ENCODE measurements at places on chromosomes 7 and 10.

- no peak for DNase-seq
Observed at GRCh38 chr10:53726921-53727320, 954.3 kb upstream of the MBL2 start.

- no peak for DNase-seq
Observed at GRCh38 chr7:135251496-135252391, 18.1 kb downstream of the STRA8 start.

- no peak for DNase-seq
Observed at GRCh38 chr7:104931181-104931781, 82.7 kb upstream of the KMT2E start.

- peak; percentile 9 for DNase-seq
Observed at GRCh38 chr7:117731455-117731854, 141.8 kb downstream of the CTTNBP2 start.

DNA sequence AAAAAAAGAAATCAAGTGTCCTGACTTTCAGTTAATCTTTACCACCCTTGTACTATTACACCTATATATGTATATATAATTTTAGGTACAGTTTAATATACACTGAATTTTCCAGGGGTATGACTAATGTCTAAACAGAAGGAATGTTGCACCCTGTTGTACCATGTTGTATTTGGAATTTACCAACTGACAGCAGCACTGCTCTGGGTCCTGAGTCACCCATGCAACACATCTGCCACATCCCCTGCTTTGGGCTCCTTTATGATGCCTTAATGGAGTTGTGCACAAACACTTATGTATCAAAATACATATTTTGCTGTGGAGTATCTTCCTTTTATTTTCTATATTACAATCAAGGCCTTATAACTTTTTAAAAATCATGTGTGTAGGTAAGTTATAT is 21.2 kb downstream of the YAE1 start:
- DNase-seq = no peak
